Esophagus squamous epithelium (tissue), 5 donors: ENCODE measurements at places on chromosomes 11 and 22.
A peak's percentile ranks its signal among the peaks of the same experiment; 100 is the strongest.

DNA sequence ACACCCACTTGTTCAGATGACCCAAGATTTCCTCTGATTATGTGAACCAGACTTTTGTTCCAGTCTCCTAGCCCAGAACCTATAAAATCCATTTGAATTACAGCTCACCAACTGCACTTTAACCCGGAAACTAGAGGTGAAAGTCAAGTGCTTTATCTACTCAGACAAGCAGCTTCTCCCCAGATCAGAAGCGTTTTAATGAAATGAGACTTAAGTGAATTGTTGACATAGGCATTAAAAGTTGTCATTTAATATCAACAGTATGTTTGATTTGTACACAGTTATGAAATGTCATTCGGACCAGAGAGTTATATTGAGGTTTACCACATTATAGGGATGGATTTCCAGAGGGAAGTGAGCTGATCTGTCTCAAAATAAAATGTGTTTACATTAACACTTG lies 52.0 kb downstream of the CADM1 start:
- H3K27me3 ChIP-seq, result no peaks in the 10 kb centered on the region
- no peak for DNase-seq
- no peaks in the 10 kb centered on the region for H3K4me1 ChIP-seq
- no peak overlapping the region for H3K27ac ChIP-seq
- no peak overlapping the region for H3K4me3 ChIP-seq

- H3K27me3 ChIP-seq, result no peaks in the 10 kb centered on the region
- H3K4me1 ChIP-seq, result no peaks in the 10 kb centered on the region
- no peak overlapping the region for H3K4me3 ChIP-seq
These were observed 41.1 kb downstream of the OTOG start for GRCh38 chr11:17588166-17588565.

- no peak overlapping the region for H3K27ac ChIP-seq
- peaks cover 50% of the 10 kb centered on the region for H3K4me1 ChIP-seq
- no peaks in the 10 kb centered on the region for H3K27me3 ChIP-seq
- no peak for DNase-seq
- no peak overlapping the region for H3K4me3 ChIP-seq
These were observed 138.4 kb downstream of the DBX1 start for GRCh38 chr11:20021771-20022362.

DNA sequence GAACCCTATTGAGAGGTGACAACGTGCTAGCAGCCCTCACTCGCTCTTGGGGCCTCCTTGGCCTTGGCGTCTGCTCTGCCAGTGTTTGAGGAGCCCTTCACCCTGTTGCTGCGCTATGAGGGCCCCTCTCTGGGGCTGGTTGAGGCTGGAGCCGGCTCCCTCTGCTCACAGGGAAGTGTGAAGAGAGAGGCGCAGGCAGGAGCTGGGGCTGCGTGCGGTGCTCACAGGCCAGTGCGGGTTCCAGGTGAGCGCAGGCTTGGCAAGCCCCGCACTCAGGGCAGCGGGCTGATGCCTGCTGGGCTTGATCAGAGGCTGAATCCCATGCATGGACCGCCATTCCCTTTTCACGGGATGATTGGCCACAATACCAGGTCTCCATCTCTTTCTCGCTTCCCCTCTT lies 90.7 kb downstream of the DLG2 start:
- H3K4me3 ChIP-seq, result no peak overlapping the region
- H3K27ac ChIP-seq, result no peak overlapping the region
- DNase-seq, result no peak
- no peaks in the 10 kb centered on the region for H3K36me3 ChIP-seq
- H3K4me1 ChIP-seq, result no peaks in the 10 kb centered on the region

- no peaks in the 10 kb centered on the region for H3K27me3 ChIP-seq
- peaks cover 44% of the 10 kb centered on the region for H3K36me3 ChIP-seq
- peak overlapping the region; percentile 50 for H3K27ac ChIP-seq
- DNase-seq, result no peak
These were observed 15.6 kb downstream of the DDX17 start for GRCh38 chr22:38490475-38490874.

GRCh38 chr11:115871161-115871760 lies 367.0 kb upstream of the CADM1 start:
- no peak overlapping the region for H3K4me3 ChIP-seq
- H3K27ac ChIP-seq, result no peak overlapping the region
- H3K36me3 ChIP-seq, result no peaks in the 10 kb centered on the region
- H3K27me3 ChIP-seq, result no peaks in the 10 kb centered on the region
- H3K4me1 ChIP-seq, result no peaks in the 10 kb centered on the region

- no peaks in the 10 kb centered on the region for H3K27me3 ChIP-seq
- H3K36me3 ChIP-seq, result no peaks in the 10 kb centered on the region
- peaks cover 14% of the 10 kb centered on the region for H3K4me1 ChIP-seq
- no peak overlapping the region for H3K27ac ChIP-seq
- no peak overlapping the region for H3K4me3 ChIP-seq
- DNase-seq, result no peak
These were observed 28.0 kb downstream of the SLN start for GRCh38 chr11:107683807-107684206.

GRCh38 chr11:35822815-35823495 lies 120.9 kb upstream of the LDLRAD3 start:
- no peaks in the 10 kb centered on the region for H3K27me3 ChIP-seq
- H3K4me3 ChIP-seq, result no peak overlapping the region
- H3K27ac ChIP-seq, result no peak overlapping the region
- DNase-seq, result no peak
- no peaks in the 10 kb centered on the region for H3K36me3 ChIP-seq

DNA sequence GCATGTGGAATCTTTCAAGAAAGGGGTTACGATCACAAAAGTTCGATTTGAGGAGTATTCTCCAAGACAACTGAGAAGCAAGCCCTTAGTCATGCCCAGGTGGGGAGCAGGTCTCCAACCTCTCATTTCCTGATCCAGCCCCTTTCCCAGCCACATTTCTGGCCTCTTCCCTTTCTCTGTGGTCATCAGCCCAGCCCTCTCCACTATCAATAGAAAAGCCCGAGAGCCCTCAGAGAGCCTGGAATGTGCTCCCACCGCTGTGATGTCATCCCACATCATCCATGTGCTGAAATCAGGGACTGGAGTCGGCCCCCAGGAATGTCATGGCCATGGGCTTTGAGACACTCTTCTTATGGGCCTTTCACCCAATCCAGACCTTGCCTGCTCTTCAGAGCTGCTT lies 62.6 kb downstream of the KCNJ1 start:
- H3K27me3 ChIP-seq, result no peaks in the 10 kb centered on the region
- no peak for DNase-seq
- H3K4me3 ChIP-seq, result no peak overlapping the region
- peaks cover 2% of the 10 kb centered on the region for H3K36me3 ChIP-seq

GRCh38 chr11:117097389-117098268 lies 599 bp downstream of the SIK3 start:
- peak overlapping the region; percentile 98 for H3K27ac ChIP-seq
- H3K4me1 ChIP-seq, result peaks cover 4% of the 10 kb centered on the region
- no peak for DNase-seq
- H3K4me3 ChIP-seq, result peak overlapping the region; percentile 92
- no peaks in the 10 kb centered on the region for H3K36me3 ChIP-seq

- H3K36me3 ChIP-seq, result no peaks in the 10 kb centered on the region
- no peak overlapping the region for H3K4me3 ChIP-seq
- no peaks in the 10 kb centered on the region for H3K27me3 ChIP-seq
- H3K4me1 ChIP-seq, result no peaks in the 10 kb centered on the region
- no peak for DNase-seq
- no peak overlapping the region for H3K27ac ChIP-seq
These were observed 51.7 kb downstream of the GAB4 start for GRCh38 chr22:16956290-16956689.

GRCh38 chr11:120633616-120634393 lies 122.3 kb downstream of the GRIK4 start:
- no peak for DNase-seq
- H3K27ac ChIP-seq, result no peak overlapping the region
- H3K4me1 ChIP-seq, result no peaks in the 10 kb centered on the region
- no peaks in the 10 kb centered on the region for H3K36me3 ChIP-seq

DNA sequence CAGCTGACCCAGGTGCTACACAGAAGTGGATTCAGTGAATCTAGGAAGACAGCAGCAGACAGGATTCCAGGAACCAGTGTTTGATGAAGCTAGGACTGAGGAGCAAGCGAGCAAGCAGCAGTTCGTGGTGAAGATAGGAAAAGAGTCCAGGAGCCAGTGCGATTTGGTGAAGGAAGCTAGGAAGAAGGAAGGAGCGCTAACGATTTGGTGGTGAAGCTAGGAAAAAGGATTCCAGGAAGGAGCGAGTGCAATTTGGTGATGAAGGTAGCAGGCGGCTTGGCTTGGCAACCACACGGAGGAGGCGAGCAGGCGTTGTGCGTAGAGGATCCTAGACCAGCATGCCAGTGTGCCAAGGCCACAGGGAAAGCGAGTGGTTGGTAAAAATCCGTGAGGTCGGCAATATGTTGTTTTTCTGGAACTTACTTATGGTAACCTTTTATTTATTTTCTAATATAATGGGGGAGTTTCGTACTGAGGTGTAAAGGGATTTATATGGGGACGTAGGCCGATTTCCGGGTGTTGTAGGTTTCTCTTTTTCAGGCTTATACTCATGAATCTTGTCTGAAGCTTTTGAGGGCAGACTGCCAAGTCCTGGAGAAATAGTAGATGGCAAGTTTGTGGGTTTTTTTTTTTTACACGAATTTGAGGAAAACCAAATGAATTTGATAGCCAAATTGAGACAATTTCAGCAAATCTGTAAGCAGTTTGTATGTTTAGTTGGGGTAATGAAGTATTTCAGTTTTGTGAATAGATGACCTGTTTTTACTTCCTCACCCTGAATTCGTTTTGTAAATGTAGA lies 1.7 kb downstream of the MALAT1 start:
- peaks cover 21% of the 10 kb centered on the region for H3K4me1 ChIP-seq
- peaks cover 52% of the 10 kb centered on the region for H3K36me3 ChIP-seq
- DNase-seq, result no peak
- H3K27ac ChIP-seq, result peak overlapping the region; percentile 98
- no peaks in the 10 kb centered on the region for H3K27me3 ChIP-seq
- peak overlapping the region; percentile 71 for H3K4me3 ChIP-seq

- no peaks in the 10 kb centered on the region for H3K27me3 ChIP-seq
- H3K36me3 ChIP-seq, result peaks cover 11% of the 10 kb centered on the region
- H3K4me1 ChIP-seq, result peaks cover 10% of the 10 kb centered on the region
- no peak overlapping the region for H3K4me3 ChIP-seq
These were observed 86.8 kb downstream of the PRMT3 start for GRCh38 chr11:20474176-20474881.

DNA sequence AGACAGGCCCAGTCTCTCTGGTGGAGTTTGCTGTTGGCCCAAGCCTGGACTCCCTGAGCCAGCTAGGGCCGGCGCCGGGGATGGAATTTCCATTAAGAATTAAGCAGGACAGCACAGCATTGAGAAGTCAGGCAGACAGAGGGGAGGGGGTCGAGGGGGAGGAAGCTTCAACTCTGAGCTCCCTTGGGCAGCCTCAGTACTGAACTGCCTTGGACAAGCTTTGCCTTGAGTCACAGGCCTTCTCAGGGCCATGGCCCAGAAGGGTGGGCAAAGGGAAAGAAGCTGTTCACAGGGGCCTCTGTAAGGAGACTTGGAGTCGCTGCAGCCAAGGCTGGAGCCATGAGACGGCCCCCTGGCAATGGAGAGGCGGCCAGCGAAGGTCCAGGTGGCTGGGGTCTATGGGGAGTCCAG lies 2.6 kb upstream of the INSC start:
- H3K27ac ChIP-seq, result no peak overlapping the region
- DNase-seq, result no peak
- H3K27me3 ChIP-seq, result peaks cover 5% of the 10 kb centered on the region

DNA sequence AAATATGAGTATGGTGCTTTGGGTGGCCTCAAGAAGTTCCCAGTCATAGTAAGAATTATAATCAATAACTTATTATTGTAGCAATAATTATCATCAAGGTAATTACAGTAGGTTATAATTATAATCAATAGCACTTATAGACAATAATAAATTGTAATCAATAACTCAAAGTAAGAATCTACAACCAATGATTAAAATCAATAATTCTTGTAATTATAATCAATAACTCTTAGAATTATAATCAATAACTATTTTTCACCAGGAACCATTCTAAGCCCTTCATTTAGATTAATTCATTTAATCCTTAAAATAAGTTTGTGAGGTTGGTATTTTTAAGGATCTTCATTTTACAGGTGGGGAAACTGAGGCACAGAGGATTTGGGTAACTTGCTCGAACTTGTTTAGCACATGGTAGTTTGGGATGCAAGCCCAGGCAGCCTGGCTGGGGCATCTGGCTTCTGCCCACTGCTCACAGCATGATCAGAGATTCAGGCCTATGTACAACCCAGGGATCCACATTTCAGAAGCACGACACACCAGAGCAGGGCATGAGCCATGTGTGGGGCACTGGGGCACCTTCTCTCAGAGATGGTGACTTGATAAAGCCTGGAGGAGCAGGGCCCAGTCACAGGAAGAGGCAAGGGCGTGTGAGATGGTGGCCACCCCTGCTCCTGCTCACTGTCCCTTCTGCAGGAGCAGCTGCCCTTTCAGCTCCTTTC lies 46.6 kb downstream of the SLC1A2 start:
- no peaks in the 10 kb centered on the region for H3K27me3 ChIP-seq
- no peak overlapping the region for H3K27ac ChIP-seq
- H3K4me1 ChIP-seq, result no peaks in the 10 kb centered on the region
- DNase-seq, result no peak
- H3K4me3 ChIP-seq, result no peak overlapping the region

DNA sequence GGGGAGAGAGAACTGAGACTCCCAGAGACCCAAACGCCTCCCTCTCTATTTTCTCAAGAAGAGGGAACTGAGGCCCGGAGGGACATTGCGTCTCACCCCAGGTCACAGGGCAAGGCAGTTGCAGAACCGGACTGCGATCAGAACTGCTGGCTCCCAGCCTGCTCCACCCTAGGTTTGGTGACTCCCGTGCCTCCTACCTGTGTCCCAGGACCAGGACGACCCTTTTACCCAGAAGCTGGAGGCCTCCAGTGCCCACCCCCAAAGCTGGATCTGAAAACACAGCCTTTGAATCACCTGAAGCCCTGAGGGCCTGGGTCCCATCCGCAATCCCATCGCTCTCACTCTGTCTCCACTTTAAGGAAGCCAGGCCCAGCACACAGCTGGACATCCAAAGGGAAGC lies 1.4 kb downstream of the GSTT4 start:
- H3K36me3 ChIP-seq, result no peaks in the 10 kb centered on the region
- H3K4me3 ChIP-seq, result no peak overlapping the region
- no peak for DNase-seq
- no peak overlapping the region for H3K27ac ChIP-seq

DNA sequence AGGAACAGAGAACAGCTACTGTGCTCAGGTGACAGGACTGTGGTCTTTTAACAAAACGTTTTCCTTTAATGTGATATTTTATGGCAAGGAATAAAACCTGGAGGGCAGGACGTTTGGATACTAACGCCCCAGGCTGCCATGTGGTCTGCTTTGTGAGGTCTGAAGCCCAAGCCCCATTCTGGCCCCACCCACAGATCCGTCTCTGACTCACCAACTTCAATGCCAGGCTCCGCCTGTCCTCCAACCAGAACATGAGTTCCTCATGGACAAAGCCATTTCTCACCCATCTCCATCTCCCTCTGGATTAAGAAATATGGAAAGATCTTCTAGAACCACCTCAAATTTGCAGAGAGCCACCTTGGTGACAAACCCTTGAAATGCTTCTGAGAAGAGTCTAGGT lies 148.8 kb downstream of the CRYBB2 start:
- peaks cover 11% of the 10 kb centered on the region for H3K4me1 ChIP-seq
- no peaks in the 10 kb centered on the region for H3K36me3 ChIP-seq
- H3K27me3 ChIP-seq, result no peaks in the 10 kb centered on the region
- no peak overlapping the region for H3K4me3 ChIP-seq
